AG09309 (cell line): ENCODE measurements at places on chromosomes 13 and 19.

GRCh38 chr13:112446347-112446861 lies 70.2 kb downstream of the SPACA7 start:
- DNase-seq = no peak

DNA sequence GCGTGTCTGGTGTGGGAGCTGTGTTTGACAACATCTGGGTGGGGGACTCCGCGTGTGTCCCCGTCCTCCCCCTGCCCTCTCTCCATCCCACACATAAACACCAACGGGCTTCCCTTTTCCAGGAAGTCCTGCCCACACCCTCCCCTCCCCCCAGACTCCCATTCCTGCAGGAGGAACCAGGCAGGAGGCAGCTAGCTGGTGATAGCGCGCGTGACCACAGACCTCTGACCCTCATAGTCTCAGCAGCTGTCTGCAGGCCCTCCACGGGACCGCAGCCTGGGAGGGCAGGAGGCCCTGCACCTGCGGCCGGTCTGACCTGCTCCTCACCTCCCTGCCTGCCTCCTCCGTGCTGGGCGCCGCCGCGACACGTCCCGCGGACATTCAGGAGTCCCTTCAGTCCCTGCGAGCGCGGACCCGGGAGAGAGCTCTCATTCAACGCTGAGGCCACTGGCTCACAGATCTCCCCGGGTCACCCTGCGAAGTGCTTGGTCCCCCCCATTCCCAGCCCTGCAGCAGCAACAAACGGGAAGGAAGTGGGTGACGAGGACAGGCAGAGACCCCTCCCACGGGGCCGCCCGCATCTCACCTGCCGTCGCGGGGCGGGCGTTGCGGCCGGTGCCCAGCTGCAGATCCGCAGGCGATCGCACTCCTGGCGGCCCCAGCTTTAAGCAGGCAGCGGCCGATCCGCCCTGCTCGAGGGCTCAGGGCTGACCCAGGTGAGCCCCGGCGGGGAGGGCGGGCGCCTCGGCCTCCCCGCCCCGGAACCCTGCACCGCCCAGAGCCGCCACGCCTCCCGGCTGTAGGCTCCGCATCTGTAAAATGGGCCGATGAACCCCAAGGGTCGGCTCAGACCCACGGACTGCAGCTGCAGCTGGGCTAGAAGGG lies 1.1 kb upstream of the ACP5 start:
- DNase-seq = no peak

DNA sequence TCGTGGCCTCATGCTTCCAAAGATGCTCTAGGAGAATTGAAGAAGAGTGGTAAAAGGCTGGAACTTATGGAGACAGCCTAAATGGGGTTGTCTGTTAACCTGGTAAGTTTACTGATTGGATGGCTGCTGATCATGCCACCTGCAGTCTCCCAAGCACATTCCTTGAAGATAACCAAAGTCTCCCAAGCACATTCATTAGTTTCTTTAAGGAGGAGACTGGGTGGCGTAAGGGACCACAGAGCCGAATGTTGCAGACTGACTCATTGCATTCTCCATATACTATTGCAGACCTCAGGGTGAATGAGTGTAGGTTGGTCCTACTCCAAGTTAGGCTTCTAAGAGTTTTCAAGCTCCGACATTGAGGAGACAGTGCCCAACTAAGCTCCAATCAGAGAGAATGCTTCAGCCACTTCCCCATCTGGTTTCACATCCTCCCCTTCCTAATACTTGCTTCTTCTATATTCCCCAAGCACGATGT lies at the start of gene IGFL3:
Gene IGFL3, minus strand, starts transcription at position 51 of the 478 bp plus-strand sequence. Its CDS starts 39 bp downstream, at position 12.
- peak; percentile 13 for DNase-seq

DNA sequence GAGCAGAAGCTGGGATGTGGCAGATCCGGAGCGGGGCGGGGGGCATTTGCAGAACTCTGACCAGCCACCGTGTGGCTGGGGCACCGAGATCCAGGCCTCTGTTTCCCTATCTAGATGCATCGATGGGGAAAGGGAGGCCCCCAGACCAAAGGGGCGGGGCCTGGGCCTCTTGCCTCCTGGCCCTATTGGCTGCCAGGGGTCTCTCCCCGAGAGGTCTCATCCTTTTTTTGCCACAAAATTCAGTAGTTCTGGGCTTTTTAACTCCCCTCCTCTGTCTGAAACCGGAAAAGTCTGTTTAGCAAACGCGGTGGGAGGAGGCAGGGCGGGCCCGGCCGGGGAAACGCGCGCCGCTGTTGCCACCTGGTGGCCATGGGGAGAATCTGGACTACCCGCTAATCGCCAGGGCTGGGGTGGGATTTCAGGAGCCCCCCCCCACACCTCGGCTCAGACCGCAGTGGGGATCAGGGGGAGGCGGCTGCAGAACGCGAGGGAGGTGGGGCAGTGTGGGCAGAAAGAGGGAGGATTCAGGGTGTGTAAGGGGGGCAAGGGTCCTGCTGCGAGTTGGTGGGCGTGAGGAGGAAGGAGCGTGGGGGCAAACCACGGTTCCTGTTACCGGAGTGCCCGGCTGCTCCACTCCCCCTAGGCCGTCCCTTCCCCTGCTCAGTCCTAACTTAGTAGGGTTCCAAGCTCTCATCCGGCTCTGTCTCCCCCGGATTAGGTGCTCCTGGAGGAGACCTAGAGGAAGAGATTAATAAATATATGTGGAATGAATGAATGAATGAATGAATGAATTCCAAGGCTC lies 28.3 kb downstream of the IL12RB1 start:
- DNase-seq = peak; percentile 17

DNA sequence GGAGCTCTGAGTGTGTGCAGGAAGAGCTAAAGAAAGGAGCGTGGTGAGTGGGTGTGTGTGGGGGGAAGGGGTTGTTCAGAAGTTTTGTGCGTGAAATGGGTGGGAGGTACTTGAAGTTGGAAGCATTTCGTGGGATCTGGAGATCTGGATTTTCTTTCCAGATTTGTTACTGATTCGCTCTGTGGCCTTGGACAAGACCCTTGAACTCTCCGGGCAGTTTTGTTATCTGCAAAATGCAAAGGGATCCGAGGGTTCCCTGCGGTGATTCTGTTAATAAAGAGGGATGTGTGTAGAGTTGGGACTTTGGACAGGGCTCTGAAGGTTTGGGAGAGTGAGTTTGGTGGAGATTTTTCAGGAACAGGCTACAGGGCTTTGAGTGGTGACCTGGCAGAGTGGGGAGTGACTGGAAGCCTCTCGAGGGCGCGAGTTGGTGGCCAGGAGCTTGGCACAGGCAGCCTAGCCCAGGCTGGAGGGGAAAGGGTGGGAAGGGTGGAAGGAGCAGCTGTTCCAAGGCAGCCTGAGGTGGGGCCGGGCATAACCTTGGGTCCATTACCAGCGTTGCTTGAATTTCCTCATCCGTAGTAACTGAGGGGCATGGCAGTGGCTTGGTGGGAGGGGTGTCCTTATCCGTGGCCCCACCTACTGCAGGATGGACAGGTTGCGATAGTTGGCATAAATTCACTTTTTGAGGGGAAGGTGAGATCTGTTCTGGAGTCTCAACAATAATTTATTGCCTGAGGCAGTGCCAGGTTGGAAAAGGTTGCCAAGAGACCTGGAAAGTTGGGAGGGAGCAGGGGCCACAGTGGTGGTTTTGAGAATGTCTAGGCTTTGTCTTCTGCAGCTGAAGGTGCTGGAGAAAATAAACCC lies 2.1 kb downstream of the ACTN4 start:
- DNase-seq = no peak

DNA sequence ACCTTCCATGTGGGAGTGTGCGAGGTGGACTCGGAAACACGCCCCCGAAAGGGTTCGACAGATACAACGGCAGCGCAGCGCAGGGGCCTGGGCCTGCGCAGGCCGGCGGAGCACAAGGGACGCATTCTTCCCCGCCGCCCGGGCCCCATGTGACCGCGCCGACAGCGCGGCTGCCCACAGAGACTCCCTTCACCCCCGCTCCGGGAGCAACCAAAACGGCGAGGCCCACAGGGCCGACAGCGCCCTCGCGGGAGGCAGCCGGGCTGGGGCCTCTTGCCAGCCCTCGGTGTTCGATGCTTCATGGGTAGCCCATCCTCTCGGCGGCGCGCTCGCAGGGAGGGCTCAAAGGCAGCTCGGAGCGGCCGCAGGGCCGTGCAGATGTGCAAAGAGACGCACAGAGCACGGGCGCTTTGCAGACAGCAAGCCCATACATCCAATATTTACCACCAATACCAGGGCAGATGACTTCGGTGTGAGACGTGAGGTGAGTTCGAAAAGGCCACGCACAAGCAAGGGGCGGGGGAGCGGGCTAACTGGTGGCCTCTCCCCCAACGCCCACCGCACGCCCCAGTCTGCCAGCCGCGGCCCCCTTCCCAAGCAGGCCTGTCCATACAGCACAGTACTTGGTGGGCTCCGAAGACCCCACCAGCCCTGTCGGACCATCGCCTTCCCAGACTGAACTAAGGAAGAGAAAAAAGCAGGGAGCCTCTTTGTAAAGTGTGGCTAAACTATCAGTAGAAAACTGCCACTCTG lies 89.9 kb downstream of the CRYL1 start:
- DNase-seq = no peak

GRCh38 chr13:74485757-74486156 lies 351.6 kb upstream of the KLF12 start:
- no peak for DNase-seq

DNA sequence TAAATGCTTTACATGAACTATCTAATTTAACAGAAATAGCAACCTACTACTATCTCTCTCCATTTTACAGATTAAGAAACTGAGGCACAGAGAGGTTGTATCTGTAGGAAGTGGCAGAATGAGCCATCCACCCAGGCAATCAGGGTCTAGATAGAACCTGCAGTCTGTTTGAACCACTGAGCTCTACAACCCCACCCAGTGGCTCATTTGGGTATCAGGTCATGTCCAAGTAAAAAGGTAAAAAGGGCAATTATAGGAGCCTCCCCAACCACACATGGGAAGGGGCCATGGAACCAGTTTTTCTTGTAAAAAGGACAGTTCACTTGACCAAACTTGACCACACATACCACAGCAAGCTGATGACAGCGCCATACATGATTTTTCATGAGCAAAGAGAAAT lies 92.9 kb upstream of the SGCG start:
- no peak for DNase-seq

DNA sequence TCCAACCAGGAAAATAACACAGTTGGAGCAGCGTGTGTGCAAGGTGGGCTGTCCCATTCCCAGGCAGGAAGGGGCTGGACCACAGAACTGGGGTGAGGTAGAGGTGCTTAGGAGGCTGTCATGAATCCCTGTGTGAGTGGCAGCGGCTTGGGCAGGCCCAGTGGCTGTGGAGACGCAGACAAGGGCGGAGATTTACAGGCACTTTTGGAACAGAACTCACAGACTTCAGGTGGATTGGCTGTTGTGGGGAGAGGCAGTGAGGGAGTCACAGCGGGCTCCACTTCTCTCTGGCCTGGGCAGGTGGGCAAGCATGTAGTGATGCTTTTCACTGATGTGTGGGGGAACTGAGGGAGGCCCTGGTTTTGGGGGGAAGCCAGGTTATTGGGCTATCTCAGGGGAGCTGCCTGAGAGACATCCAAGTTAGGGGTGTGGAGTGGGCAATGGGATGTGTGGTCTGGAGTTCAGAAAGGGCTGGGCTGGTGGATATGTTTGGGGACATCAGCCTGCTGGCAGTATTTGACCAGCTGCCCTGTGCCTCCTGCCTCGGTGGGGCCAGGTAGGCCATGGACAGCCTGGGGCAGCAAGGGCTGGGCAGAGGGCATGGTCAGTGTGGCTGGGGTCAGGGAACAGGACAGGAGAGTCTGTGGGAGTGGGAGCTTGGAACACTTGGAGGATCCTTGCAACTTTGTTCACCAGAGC lies 27.0 kb upstream of the ZNF492 start:
- no peak for DNase-seq
